ENCODE measurements at places on chromosomes 12 and 14. TPM values are rescaled to one million over a fixed set of nuclear protein-coding genes. Genes with fewer than 3 reads are reported as not detected.
A peak's percentile ranks its signal among the peaks of the same experiment; 100 is the strongest.

DNA sequence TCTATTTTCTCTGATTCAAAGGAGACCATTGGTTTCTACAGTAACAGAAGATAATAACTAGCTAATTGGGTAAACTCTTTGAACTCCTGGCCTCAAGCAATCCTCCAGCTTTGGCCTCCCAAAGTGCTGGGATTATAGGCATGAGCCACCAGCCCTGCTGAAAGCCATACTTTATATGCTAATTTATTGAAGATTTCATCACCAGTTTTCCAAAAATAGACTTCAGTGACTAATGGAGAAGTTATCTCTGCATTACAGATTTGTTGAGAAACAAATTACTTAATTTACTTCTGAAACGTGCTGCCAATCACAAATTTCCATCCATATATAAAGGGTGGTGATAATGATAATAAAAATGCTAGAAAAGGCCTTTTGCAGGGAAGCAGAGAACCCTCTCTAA is 1758.1 kb upstream of the SEL1L start:
- no peak for DNase-seq

- DNase-seq = no peak
Measured at GRCh38 chr14:55313480-55313879, 42.3 kb downstream of the FBXO34 start.

- DNase-seq = no peak
Measured at GRCh38 chr14:20711685-20712084, 23.1 kb downstream of the ANG start.

GRCh38 chr12:29710104-29710503 is 73.6 kb downstream of the TMTC1 start:
- DNase-seq = peak; percentile 84

GRCh38 chr12:14026537-14026936 is 45.1 kb upstream of the GRIN2B start:
- DNase-seq = no peak

- DNase-seq = no peak
Measured at GRCh38 chr14:57609192-57610075, 115.8 kb upstream of the CCDC198 start.

DNA sequence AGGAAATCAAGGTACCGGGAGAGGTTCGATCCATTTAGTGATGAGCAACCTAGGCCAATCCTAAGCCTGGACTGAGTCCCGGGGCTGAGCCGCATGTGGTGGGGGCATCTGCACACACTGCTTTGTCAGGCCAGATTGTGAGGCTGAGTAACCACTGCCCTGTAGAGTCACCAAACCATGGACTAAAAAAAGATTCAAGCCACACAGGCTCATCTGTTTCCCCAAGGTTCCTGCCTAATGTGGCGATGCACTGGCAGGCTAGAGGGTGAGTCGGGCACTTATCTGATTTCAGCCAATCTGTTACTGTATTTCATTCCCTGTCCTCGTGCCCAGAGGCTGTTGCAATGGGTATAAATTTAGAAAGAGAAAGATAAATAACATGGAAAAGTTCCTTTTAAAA is 140.8 kb downstream of the TTC7B start:
- DNase-seq = no peak

- DNase-seq = no peak
Measured at GRCh38 chr12:27453421-27453820, 6.9 kb downstream of the SMCO2 start.

GRCh38 chr14:88765130-88765529 is 27.6 kb downstream of the EML5 start:
- no peak for DNase-seq

DNA sequence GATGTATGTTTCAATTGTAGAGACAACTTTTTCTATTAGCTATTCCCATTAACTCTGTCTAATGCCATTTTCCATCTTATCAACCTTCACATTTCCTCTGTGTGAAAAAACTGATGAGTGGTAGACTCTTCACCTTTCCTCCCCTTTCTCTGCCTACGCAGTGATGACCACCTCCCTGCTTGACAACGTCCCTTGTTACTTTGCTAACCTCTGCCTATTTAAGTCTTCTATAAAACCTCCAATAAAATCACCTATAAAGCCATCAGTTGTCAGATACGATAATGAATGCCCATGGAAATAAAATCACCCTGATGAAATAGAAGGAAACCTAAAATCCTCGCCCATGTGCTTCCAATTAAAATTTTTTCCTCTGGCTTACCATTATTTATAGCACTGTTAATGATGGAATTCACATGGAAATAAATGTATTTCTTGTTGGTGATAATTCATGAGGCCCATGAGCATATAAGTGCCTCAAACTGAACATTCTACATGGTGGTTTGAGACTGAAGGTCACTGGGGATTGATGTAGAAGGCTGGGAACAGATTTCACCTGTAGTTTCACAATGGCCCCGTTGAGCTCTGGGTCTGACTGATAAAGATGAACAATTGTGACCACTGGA is 1454.0 kb upstream of the SEL1L start:
- DNase-seq = no peak

DNA sequence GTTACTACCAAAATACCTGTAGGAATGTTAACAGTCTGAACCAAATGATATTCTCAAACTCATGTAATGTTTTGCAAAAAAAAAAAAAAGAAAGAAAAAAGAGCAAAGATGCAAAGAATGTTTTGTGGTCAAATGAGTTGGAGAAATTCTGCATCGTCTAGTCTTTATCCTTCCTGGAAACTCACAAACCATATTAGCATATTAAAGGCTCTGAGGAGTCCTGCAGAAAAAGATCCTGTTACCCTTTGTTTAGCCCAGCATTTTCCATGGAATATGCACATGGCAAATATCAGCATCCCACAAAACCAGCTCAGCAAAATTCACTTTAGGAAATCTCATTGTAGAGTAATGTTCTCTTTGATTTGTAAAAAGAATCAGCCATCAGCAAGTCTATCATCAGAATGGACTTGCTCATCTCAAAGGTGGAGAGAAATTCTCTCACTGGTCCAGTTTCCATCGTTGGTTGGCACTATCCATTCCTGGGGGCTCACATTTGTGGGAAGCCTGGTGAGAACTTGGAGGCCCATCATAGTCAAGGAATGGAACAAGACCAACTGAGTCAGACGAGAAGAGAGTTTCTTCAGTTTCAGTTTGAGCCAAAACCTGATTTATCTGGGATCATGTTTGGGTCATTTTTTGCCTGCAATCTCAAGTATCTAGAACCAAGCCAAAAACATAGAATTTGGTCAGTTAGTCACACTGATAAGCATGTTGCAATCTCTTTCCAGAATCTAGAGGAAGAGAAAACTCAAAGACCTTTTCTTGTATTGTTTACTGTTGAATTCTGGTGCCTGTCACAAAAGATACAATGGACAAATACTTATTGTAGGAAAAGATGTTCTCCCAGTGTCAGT is 129.8 kb downstream of the TBX5 start:
- DNase-seq = peak; percentile 33

GRCh38 chr12:26058818-26059217 is 66.0 kb downstream of the BHLHE41 start:
- no peak for DNase-seq

DNA sequence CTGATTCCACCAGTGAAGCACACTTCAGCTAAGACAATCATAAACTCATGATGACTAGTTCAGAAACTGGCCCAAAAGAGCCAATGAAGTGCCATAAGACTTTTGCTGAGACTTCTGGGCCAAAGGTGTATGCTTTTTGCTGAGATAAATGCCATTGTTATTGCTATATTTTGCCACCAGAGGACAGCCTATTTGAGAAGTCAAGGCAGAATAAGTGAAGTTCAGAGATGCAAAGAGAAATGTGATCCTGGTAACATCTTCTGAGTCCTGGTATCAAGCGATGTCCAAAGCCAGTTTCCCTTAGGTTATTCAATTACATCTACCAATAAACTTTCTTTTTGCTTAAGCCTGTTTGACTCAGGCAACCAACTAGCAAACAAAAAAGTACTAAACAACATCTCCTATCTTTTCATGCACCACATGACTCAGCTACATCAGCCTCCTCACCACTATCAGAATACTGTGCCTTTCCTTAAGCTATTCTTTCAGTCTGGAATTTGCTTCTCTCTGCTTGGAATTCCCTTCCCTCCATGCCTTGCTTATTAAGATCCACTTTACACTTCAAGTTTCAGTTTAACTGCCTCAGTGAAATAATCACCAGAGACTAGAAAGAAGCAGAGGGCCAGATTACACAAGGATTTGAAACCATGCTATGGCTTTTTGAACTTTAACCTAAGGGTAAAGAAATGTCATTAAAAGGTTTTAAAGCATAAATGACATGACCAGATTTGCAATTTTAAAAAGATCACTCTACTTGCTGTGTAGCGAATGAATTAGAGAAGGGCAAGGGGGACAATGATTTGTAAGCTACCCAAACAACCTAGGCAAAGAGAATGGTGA is 14.0 kb downstream of the CRY1 start:
- DNase-seq = no peak

- DNase-seq = no peak
Measured at GRCh38 chr14:91706996-91707395, 24.9 kb downstream of the CATSPERB start.

DNA sequence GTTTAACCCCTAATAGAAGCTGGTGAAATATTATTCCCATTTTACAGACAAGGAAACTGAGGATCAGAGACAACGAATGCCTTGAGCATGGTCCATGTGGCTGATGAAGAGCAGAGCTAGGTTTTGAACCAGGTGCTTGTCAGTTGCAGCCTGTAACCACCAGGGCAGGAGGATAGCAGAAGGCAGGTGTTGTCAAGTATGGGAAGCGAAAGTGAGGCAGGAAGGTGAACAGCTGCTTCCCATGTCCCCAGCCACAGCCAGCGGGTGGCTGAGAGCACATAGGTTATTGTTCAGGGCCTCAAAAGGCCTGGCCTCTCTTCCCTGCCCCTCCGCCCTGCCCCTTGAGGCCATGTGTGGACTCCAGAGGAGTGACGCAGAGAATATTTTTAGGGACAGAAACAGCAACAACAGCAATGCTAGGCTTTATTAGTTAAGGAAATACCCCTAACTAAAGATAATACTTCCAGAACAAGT is 39.6 kb downstream of the IQSEC3 start:
- peak; percentile 91 for DNase-seq

DNA sequence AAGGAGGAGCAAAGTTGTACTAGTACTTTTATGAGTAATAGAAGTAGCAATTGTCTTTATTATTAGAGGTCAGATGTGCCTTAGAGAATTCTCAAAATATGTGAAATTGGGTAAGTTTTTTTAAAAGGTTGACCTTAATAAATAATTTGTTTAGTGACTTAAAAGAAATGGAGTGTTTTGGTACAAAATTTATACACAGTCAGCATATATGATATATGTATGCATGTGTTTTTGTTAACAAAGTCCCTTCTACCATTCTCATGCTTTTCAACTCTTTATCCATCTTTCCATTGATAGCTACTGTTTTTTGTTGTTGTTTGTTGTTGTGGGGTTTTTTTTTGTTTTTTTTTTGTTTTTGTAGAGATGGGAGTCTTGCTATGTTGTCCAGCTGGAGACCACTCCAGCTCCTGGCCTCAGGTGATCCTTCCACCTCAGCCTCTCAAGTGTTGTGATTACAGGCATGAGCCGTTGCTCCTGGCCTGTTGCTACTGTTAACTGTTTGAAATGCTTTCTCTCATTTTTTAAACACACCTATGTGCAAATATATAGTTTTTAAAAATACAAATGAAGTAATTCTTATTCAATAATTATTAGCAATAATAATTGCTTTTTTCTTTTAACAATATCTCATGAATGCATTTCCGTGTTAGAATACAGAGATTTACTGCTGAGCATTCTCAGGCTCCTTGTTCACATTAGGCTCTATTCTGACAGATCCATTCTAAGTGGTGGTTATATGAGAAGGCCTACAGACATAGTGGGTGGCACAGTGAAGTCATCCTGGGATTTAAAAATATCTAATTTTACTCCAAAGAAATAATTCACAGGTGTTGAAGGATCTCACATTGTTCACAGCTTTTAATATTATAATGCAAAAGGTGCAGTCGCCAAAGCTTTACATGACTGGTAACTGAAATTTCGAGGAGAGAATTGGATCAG is 10.4 kb downstream of the NAA30 start:
- no peak for DNase-seq

GRCh38 chr14:46902837-46903236 is 251.3 kb upstream of the RPL10L start:
- DNase-seq = peak; percentile 63

GRCh38 chr14:99564926-99565259 is 39.1 kb downstream of the CCDC85C start:
- no peak for DNase-seq

DNA sequence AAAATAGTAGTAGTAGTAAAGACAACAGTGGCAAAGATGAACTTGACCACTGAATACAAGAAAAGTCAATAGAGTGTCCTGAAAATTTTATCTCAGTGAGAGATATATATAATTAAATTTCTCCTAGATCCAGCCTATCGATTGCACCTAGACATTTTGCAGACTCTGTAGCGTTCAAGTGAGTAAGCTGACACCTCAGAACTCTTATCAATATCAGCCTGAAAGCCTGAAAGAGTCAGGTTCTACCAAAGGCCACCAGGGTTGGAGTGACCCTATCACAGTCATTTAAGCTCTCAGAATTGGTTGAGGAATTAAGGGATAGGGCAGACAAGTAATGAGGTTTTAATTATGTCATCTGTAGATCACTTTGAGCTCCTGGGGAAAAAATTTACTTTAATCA is 174.6 kb downstream of the SRGAP1 start:
- DNase-seq = no peak

DNA sequence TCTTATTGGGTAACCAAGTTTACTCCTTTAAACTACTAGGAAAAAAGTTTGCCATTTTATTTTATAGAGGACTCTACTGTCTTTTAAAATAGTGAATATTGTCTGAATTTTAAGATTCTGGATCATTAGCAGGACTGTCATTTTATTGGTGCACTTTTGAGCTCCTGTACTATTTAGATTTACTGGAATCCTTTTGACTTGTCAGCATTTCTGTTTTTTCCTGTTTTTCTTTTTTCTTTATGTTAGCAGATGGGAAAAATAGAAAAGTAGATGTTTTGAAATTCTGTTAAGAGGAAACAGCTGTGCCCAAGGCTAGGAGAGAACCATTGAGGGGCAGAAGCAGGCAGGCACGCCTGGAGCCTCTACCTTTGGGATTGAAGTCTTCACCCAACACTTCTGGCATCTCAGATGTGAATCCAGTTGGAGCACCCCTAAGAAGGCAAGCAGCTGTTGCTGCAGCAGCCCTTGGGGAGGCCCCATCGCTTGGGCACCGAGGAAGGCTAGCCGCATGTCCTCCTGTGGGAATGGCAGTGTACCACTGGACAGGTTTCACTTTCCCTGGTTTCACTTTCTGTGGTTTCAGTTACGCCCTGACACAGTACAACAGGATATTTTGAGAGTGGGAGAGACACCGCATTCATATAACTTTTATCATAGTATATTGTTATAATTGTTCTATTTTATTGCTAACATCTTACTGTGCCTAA is 11.5 kb downstream of the RIMKLB start:
- no peak for DNase-seq

GRCh38 chr12:116442946-116443345 is 116.2 kb upstream of the MAP1LC3B2 start:
- no peak for DNase-seq

- peak; percentile 96 for DNase-seq
Measured at GRCh38 chr12:107903341-107904061, 129.0 kb downstream of the ASCL4 start.

Gene RNASE2
- total RNA-seq = not detected

Gene NEUROD4
- total RNA-seq = not detected

Gene PFKM
- total RNA-seq = 107 TPM

Gene RAD9B
- total RNA-seq = 0.29 TPM

Gene CCDC175
- total RNA-seq = not detected

Gene SEL1L
- 62.9 TPM for total RNA-seq

Gene KCNA5
- total RNA-seq = not detected

Gene GPR84
- not detected for total RNA-seq

Gene PAPLN
- total RNA-seq = 16.5 TPM

Gene PCED1B
- 4.2 TPM for total RNA-seq

Gene TMEM30B
- 10.1 TPM for total RNA-seq
